ENCODE measurements at places on chromosomes 5 and 9. TPM values are rescaled to one million over a fixed set of nuclear protein-coding genes. Genes with fewer than 3 reads are reported as not detected.

The INSL6 gene
- total RNA-seq, result not detected

The PCDHGB7 gene
- total RNA-seq, result 14.3 TPM

The CTNNA1 gene
- total RNA-seq, result 295 TPM

The PDGFRB gene
- total RNA-seq, result 121 TPM

The PCDHB16 gene
- total RNA-seq, result 4.7 TPM

The ANKRD34B gene
- 0.39 TPM for total RNA-seq

The MLANA gene
- 1.7 TPM for total RNA-seq

The JAKMIP2 gene
- 31.4 TPM for total RNA-seq

The AJM1 gene
- total RNA-seq, result 2.2 TPM

The SLC2A6 gene
- 5.7 TPM for total RNA-seq

The TMEFF1 gene
- total RNA-seq, result 13.1 TPM

The CCDC112 gene
- 16.4 TPM for total RNA-seq

The SLC34A3 gene
- not detected for total RNA-seq

The DAB2IP gene
- total RNA-seq, result 16.6 TPM

The PLPP7 gene
- 9.8 TPM for total RNA-seq

The LHX6 gene
- total RNA-seq, result 5.1 TPM

The ENTPD2 gene
- total RNA-seq, result 7.9 TPM

The PDE8B gene
- total RNA-seq, result 17.0 TPM
